CD4-positive, alpha-beta T cell treated with Interleukin-4 for 1 hour (primary cell): ENCODE measurements at places on chromosomes 11 and 22.

DNA sequence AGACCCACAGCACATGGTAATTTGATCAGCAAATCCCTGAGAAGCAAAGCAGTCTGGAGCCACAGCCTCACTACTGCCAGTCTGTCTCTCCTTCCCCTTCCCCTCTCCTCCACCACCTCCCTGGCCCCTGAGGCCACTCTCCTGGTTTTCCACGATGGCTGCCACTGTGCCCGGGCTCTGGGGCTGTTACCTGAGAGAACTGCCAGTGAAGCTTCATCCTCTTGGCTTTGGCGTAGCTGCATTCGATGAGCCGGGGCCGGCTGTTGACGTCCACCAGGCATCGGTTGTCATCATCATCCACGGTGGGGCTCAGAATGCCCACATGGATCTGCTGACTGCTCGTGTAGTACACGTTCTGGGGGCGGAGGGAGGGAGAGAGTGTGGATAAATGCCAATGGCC lies 60.2 kb downstream of the CSNK2A3 start:
- DNase-seq = no peak

DNA sequence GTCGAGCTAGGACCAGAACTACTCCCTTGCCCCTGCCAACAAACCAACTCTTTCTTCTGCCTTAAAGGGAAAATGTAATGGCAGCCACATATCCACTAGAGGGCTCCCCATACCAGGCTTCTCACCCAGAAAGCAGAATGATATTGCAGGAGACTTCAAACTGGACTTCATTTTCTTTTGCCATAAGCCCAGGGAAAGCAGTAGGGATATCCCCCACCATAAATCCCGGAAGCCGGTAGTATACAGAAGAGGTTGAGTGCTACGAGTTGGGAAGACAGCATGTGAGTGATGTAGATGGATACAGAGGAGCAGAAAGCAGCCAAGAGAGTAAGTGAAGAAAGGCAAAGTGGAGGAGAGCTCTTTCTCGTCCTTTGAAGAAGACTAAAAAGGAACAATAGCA lies 12.1 kb downstream of the PLAAT5 start:
- DNase-seq = peak; percentile 79

- no peak for DNase-seq
Measured at GRCh38 chr11:124119103-124119502, 3.9 kb downstream of the VWA5A start.

DNA sequence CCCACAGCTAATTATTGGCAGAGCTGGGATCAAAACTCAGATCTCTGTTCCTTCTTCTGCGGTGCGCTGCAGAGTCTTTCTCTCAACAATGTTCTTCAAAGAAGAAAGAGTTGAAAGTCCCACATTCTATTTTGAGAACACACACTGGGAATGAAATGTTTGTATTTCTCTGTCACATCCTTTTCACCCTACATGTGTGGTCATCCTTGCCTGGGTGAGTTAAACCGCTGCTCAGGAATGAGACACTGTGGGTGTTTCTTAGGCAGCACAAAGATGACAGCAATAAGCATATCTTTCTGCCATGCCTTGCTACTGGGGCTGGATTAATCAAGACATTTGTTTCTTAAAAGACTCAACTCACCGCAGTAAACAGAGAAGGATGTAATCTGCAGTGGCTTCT lies 222.6 kb downstream of the LARGE1 start:
- no peak for DNase-seq
